ENCODE measurements at places on chromosomes 2 and 18.

GRCh38 chr18:26040051-26040656, 50.3 kb downstream of the SS18 start:
- DNase-seq: no peak

- DNase-seq: no peak
These were observed 797.8 kb downstream of the CCDC85A start for GRCh38 chr2:56981554-56981953.

DNA sequence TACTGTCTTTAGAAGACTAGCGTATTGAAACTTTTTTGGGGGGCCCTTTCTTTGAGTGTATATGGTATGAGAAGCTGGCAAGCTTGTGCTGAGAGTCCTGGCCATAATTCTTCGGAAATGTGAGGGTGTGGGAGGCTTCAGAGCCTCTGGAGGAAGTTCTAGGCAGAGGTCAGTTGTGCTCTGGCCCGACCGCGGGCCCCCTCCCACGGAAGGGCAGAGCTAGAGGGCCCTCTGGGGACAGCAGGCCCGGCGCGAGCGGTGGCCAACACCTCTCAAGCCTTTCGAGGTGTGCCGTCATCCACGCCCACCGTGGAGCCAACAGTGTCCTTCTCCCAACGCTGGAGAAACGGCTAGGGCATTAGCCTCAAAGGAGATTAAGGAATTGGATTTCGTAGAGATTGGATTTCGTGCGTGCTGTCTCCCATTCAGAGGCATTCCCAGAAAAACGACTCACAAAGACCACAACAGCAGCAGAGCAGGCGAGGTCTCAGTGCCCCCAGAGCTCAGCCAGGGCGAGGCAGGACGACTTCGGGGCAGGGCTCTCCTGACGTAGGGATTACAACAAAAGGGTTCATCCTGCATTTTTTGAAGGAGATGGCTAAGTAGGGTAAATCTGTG, 2.2 kb upstream of the MTCL1 start:
- DNase-seq: no peak

DNA sequence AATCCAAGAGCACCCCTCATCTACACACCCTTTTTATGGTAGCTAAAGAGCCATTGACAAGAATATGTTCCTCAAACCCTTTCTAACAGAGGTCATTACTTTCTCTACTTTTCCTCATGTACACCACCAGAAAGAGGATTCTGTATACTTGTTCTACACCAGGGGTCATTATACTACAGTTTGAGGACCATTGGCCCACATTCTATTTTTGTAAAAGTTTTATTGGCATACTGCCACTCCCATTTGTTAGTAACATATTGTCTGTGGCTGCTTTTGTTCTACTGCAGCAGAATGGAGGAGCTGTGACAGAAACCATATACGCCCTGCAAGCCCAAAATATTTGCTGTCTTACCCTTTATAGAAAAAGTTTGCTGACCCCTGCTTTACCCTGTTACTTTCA, 14.3 kb downstream of the HTR2B start:
- no peak for DNase-seq

DNA sequence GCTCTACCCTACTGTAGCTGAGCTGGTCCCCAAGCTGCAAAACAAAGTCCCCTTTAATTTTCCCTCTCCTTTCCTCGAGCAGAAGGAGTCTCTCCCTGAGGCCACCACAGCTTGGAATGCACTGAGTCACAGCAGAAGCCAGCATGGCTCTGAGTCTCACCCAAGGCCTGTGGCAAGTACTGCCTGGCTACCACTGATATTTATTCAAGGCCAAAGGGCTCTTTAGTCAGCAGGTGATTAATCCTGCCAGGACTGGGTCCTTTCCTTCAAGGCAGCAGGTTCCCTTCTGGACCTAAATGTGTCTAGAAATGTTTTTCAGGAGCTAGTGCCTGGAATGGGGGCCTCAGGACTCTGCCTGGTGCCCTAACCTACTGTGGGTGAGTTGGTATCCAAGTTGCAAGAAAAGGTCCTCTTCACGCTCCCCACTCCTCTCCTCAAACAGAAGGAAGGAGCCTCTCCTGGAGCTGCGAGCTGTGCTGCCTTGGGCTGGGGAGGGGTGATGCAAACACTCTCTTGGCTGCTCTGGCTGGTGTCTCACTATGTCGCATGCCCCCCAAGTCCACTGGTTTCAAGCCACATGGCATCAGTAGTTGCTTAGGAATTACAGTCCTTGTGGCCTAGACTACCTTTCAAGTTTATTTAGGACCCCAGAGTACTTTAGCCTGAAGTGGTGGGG, 53.4 kb downstream of the CD28 start:
- no peak for DNase-seq

GRCh38 chr2:233926806-233927205, 9.6 kb downstream of the TRPM8 start:
- DNase-seq: no peak

- no peak for DNase-seq
These were observed 69.5 kb downstream of the GPD2 start for GRCh38 chr2:156505696-156506095.

GRCh38 chr18:79926715-79927606, 24.5 kb downstream of the SLC66A2 start:
- DNase-seq: no peak

GRCh38 chr2:9690252-9690651, 59.5 kb upstream of the YWHAQ start:
- no peak for DNase-seq

DNA sequence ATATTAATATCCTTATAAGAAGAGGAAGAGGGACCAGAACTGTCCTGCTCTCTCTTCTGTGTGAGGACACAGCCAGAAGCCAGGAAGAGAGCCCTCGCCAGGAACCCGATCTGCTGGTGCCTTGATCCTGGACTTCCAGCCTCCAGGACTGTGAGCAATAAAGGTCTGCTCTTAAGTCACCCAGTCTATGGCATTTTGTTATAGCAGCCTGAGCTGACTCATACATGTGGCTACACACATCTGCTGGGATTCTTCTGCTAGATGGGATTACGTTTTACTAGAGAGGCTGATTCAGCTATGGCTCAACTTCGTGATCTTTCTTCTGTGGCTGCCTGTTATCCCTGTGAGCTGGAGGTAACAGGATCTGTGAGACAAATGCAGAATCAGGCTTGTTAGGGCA, 29.6 kb downstream of the ARL4C start:
- DNase-seq: no peak

DNA sequence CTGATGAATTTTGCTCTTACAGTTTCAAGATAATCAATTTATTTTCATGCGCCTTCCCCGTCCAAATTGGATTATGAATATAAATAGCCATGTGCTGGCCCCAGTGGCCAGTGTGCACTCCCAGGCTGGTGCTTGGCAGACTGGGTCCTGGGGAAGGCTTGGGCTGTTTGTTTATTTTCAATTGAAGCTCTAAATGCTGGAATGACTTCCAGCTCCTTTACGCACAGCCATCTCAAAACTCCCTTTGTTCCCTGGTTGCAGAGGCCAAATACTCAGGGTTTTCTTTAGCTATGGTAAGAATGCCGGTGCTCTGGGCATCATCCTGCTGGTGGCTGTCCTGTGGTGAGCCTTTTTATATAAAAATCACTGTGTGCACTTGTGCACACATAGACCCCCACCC, 131.5 kb downstream of the PRKCE start:
- DNase-seq: no peak

DNA sequence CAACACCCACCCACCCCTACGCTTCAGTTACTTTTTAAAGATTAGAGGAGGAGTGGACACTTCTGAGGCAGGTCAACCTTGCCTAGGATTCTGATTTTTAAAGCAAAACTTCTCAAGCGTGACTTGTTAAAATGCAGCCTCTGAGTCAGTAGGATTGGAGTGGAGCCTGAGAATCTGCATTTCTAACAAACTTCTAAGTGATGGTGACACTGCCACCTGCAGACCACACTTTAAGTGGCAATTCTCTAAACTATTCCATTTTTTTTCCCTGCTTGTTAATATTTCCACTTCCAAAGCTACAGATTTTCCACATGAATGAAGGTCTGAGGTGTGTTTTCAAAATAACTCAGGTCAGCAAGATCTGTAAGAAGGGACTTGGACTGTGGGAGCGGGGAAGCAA, 171.1 kb upstream of the CCDC150 start:
- no peak for DNase-seq

- DNase-seq: no peak
These were observed 143.9 kb downstream of the NCK2 start for GRCh38 chr2:105888625-105889024.

DNA sequence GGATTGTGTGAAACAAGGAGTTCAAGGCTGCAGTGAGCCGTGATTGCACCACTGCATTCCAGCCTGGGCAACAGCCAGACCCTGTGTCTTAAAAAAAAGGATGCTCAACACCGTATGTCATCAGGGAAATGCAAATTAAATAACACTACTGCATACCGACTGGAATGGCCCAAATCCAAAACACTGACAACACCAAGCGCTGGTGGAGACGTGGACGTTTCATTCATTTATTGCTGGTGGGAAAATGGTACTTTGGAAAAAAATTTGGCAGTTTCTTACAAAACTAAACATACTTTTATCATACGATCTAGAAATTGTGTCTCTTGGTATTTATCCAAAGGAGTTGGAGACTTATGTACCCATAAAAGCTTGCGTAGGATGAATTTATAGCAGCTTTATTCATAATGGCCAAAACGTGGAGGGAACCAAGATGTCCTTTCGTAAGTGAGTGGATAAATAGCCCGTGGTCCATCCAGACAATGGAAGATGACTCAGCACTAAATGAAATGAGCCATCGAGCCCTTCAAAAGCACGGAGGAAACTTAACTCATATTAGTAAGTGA, 24.2 kb downstream of the NEU4 start:
- no peak for DNase-seq

GRCh38 chr2:24744356-24744755, 48.8 kb downstream of the PTRHD1 start:
- DNase-seq: no peak

GRCh38 chr18:3655254-3656050, 205.5 kb downstream of the TGIF1 start:
- no peak for DNase-seq

DNA sequence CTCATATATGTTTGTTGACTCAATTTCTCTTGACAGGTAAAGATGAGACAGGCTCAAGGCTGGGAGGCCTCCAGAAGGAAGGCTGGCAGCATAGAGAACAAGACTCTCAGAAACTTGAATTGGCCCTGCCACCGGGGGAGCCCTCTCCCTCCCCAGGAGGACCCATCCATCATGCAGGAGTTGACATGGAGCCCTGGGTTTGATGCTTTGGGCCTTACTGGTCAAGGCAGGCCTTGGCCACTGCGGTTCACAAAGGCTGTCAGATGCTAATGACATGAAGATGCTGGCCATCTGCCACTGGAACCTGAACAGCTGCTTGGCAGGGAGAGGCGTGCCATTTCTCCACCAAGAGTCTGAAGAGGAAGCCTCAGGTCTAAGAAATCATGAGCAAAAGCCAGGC, 193.6 kb downstream of the MTCL1 start:
- DNase-seq: no peak

DNA sequence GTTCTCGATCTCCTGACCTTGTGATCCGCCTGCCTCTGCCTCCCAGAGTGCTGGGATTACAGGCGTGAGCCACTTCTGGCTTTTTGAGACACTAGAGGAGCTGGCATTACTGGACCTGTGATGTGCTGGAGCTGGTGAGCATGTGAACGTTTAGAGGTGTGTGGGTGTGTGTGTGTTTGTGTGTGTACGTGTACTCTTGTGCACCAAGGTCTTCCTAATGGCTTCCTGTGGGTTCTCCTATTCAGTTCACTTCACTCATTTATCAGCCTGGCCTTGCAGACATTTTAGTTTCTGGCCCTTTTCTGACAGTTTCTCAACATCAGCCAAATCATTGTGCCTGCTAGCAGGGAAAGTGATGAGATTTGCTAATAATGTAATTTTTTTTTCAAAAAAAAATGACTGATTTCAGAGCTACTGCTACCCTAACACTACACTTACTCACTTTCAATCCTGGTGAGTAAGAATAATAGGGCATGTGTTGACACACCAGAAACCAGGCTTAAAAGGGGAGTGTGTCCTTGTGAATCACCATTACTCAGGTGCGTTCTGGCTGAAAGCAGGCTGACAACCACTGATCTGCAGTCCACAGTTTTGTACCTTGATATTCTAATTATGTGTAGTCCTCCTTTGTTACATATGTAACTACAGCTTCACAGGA, 41.0 kb upstream of the ACTR3 start:
- no peak for DNase-seq

- no peak for DNase-seq
These were observed 128.8 kb upstream of the DLX2 start for GRCh38 chr2:172231508-172231907.

DNA sequence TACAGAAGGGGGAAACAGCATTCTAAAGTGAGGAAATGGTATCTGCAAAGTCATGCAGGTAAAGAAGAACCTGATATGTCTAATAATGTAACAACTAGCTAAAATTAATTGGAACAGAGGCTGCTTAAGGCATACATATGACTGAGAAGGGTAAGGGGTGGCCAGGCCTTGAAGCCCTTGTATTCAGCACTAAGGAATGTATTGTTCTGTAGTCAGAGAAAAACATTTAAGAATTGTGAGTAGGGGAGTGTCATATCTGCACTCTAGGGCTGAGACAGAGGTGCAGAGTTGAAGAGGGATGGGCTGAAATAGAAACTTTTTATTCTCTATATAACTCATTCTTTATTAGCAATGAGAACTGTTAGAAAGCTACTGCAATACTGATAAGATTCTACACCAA, 145.5 kb upstream of the CHAC2 start:
- DNase-seq: no peak

DNA sequence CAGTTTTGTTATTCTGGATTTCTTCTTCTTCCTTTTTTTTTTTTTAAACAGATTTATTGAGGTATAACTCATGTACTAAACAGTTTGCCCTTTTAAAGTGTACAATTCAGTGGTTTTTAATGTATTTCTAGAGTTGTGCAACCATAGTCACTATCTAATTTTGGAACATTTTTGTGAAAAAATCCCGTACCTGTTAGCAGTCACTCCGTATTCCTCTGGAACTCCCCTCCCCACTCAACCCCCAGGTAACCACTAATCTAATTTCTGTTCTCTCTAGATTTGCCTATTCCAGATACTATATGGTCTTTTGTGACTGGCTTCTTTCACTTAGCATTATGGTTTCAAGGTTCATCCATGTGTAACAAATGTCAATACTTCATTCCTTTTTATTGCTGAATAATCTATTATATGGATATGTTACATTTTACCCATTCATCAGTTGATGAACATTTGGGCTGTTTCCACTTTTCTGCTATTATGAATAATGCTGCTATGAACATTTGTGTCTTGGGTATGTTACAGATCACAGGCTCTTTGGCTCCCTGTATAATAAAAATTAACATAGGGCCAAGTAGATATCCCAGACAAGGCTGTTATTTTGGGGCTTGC, 21.9 kb downstream of the EHBP1 start:
- DNase-seq: no peak

GRCh38 chr18:68962623-68963022, 164.7 kb downstream of the CCDC102B start:
- no peak for DNase-seq

- no peak for DNase-seq
These were observed 1.8 kb downstream of the DCC start for GRCh38 chr18:52341608-52342381.

All from CD4-positive, alpha-beta T cell treated with Interleukin-4 for 4 hours (primary cell).